ENCODE measurements at places on chromosomes 2 and 18.

- DNase-seq, result no peak
Measured at GRCh38 chr2:133200684-133201421, 367.4 kb downstream of the NCKAP5 start.

DNA sequence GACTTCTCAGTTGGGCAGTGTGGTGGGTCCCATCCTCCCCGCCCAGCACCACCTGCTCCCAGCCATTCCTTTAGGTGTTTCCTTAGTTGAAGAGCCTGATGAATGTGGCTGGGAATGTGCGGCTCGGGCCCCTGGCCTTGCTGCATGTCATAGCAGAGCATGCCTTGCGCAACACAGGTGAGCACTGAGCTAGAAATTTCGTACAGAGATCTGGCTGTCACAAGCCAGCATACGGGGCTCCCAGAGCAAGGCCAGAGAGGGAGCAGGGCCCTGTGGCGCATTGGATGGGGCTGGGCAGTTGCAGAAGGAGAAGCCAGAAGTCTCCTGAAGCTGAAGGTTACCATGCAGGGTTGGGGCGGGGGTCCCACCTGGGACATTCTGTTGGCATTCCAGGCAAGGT is 129.7 kb downstream of the WDSUB1 start:
- no peak for DNase-seq

GRCh38 chr2:98233941-98234340 is 112.3 kb upstream of the CNGA3 start:
- no peak for DNase-seq

- no peak for DNase-seq
Measured at GRCh38 chr18:6376433-6377229, 38.1 kb downstream of the L3MBTL4 start.

GRCh38 chr2:100036026-100036425 is 106.4 kb downstream of the AFF3 start:
- no peak for DNase-seq

- DNase-seq, result no peak
Measured at GRCh38 chr2:5036256-5036655, 655.9 kb upstream of the SOX11 start.

DNA sequence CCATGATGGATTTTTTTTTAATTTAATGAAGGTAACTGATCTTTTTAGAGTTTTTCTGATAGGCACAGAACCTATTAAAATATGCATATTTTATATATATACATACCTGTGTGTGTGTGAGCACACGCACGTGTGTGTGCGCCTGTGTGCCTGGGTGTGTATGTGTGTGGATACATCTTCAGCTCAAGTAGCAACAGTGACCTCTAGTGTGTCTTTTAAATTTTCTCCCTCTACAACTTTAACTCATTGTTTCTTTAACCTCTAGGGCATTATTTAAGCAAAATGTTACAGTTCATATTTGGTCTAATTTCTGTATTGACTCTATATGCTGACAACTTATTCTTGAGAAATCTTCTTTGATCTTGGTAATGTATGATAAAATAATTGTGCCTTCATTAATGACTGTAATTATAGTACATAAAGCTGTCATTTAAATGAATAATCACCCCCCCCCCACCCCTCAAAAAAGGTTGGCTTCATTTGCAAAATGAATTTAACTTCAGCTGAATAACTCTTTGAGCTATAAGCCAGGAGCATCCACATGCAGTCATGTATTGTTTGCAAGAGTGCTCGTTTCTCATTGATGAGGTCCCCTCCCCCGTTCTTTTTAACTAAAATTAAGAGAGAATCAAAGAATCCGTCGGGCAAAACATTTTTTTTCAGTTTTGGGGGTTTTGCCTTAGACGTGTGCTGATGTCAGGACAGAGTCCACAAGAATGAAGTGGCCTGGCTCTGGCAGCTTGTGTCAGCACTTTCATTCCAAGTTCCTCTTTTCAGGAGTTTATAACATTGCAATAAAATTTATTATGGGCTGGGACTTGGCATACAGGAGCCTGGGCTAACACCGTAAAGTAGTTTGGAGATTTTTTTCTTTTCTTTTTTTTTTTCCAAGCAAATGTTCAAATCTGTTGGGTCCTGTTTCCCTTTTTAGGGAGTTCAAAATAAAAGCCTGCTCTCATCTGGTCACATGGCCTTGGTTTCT is 80.0 kb downstream of the ETAA1 start:
- peak; percentile 42 for DNase-seq

GRCh38 chr18:8998481-8999217 is 103.8 kb upstream of the NDUFV2 start:
- peak; percentile 94 for DNase-seq

DNA sequence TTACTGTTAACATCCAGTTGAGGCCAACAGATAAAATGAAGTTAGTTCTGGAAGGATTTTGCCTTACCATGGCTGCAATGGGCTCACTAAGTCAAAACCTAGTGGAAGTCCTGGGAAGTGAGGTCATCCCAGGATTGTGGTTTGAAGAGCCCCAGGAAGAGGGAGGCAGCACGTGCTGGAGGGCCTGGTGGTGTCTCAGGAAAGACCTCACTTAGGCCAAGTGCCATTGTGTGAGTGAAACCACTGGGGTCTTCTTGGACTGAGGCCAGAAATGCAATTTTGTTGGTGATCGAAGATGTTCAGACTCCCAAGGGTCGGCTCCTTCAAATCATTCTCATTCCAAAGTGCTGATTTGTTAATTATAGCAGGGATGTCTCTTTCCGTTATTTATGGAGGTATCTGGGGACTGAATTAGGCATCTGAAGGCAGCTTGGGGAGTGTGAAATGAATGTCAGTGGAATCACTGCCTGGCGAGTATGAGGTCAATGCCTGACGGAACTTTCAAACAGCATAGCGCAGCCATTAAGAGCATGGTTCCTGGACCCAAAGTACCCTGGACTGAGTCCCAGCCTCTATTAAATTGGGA is 60.0 kb downstream of the IL1R2 start:
- no peak for DNase-seq

- no peak for DNase-seq
Measured at GRCh38 chr2:160687629-160688028, 194.0 kb upstream of the RBMS1 start.

Data from cerebellar cortex (tissue), 1 donor.